Right atrium auricular region (tissue), 2 donors: ENCODE measurements at places on chromosomes 6 and 20.

- H3K36me3 ChIP-seq: peaks cover 4% of the 10 kb centered on the region
- H3K4me1 ChIP-seq: peaks cover 11% of the 10 kb centered on the region
- no peak overlapping the region for H3K27ac ChIP-seq
- no peak for DNase-seq
These were observed 33.4 kb downstream of the PLN start for GRCh38 chr6:118581489-118581959.

- H3K4me1 ChIP-seq: peaks cover 6% of the 10 kb centered on the region
- H3K36me3 ChIP-seq: no peaks in the 10 kb centered on the region
- DNase-seq: no peak
- H3K27me3 ChIP-seq: peaks cover 3% of the 10 kb centered on the region
- no peak overlapping the region for H3K27ac ChIP-seq
- no peak overlapping the region for H3K4me3 ChIP-seq
These were observed 37.6 kb upstream of the ANGPT4 start for GRCh38 chr20:953742-954141.

- no peak for DNase-seq
- H3K27ac ChIP-seq: peak overlapping the region; percentile 60
- no peaks in the 10 kb centered on the region for H3K27me3 ChIP-seq
These were observed 29.2 kb downstream of the TGM2 start for GRCh38 chr20:38135651-38136420.

DNA sequence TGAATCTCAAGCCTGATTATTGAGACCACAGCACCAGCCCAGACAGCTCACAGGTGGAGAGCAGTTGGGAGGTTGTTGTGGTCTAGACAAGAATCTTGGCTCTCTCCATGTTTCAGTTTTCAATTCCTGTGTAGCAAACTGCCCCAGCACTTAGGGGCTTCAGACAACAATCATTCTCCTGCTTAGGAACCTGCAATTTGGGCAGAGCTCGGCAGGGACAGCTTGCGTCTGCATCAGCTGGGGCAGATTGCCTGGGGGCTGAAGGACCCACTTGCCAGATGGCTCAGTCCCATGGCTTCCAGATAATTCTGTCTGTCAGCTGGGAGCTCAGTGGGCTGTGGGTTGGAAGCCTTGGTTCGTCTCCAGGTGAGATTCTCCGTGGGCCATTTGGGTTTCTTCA lies 6.9 kb downstream of the TGM6 start:
- H3K27me3 ChIP-seq: no peaks in the 10 kb centered on the region
- H3K4me3 ChIP-seq: no peak overlapping the region
- H3K36me3 ChIP-seq: no peaks in the 10 kb centered on the region
- no peak overlapping the region for H3K27ac ChIP-seq
- DNase-seq: no peak
- H3K4me1 ChIP-seq: no peaks in the 10 kb centered on the region

DNA sequence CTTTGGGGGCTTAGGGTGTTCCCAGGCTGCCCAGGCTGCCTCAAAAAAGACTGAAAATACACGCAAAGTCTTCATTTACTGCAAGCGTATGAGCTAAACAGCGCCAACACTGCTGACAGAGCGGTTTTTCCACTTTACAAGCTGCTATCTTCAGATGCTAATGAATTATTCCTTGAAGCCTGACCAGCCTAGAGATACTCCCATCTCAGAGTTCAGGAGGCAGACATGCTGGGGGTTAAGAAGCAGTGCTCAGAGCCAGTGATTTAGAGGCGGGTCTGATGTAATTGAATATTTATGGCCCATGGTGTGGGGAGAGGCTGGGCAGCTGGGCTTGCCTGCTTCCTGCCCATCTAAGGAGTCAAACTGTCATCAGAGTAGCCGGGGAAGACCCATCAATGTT lies 241.4 kb downstream of the SLC24A3 start:
- H3K36me3 ChIP-seq: no peaks in the 10 kb centered on the region
- H3K4me3 ChIP-seq: no peak overlapping the region
- H3K27ac ChIP-seq: no peak overlapping the region
- no peak for DNase-seq
- H3K27me3 ChIP-seq: no peaks in the 10 kb centered on the region

- no peaks in the 10 kb centered on the region for H3K27me3 ChIP-seq
- H3K4me1 ChIP-seq: peaks cover 24% of the 10 kb centered on the region
- no peak overlapping the region for H3K27ac ChIP-seq
These were observed 154.3 kb downstream of the ANKRD60 start for GRCh38 chr20:58073945-58074856.

GRCh38 chr20:63576311-63576710 lies 2.3 kb upstream of the HELZ2 start:
- H3K4me1 ChIP-seq: peaks cover 25% of the 10 kb centered on the region
- H3K27me3 ChIP-seq: no peaks in the 10 kb centered on the region
- H3K4me3 ChIP-seq: no peak overlapping the region
- DNase-seq: no peak
- peak overlapping the region; percentile 16 for H3K27ac ChIP-seq

DNA sequence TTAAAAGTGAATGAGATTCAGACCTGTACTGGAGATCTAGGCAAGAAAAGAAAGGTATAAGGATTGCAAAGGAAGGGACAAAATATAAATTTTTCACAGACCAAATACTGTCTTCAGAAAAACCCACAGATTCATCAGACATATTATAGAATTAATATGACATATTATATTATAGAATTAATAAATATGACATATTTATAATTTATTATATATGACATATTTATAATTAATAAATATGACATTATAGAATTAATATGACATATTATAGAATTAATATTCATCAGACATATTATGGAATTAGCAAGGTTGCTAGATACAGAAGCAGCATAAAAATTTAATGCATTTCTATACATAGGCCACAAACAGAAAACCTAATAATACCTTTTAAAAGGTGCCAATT lies 44.7 kb upstream of the GNRH2 start:
- no peak overlapping the region for H3K4me3 ChIP-seq
- DNase-seq: no peak
- H3K36me3 ChIP-seq: no peaks in the 10 kb centered on the region
- no peak overlapping the region for H3K27ac ChIP-seq

DNA sequence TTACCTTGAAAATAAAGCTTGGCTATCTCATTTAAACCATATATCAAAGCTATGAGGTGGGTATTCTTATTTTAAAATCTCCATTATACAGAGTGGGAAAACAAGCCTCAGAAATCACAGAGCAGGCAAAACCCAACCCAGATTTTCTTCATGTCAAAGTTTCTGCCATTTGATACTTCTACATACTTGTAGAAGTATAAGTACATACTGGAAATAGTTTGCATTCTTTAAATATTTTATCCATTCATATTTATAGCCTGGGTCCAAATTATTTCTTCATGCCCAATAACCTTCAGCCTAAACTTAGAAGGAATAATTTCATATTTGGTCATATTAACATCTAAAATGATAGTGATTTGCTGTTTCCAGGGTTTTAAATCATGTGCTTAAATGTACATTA lies 61.8 kb downstream of the MLIP start:
- H3K36me3 ChIP-seq: peaks cover 9% of the 10 kb centered on the region
- H3K4me1 ChIP-seq: no peaks in the 10 kb centered on the region
- no peak for DNase-seq
- no peaks in the 10 kb centered on the region for H3K27me3 ChIP-seq

DNA sequence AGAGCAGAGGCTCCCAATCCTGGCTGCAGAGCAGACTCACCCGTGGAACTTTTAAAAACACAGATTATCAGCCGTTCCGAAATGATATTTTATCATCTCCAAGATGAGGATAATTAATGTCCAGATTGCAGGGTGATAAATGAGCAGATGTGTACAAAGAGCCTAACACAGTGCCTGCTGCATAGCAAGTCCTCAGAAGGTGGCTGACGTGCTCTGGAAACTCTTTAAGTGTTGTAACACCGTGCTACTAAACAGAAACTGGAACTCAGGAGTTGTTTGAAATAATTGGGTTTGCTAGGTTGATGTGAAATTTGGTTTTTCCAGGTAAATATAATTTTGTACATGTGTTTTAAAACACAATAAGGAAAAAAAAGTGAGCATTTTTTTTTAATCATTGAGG lies 118.0 kb downstream of the ARMC2 start:
- no peaks in the 10 kb centered on the region for H3K27me3 ChIP-seq
- H3K36me3 ChIP-seq: no peaks in the 10 kb centered on the region
- no peak for DNase-seq
- peaks cover 46% of the 10 kb centered on the region for H3K4me1 ChIP-seq

- H3K4me1 ChIP-seq: no peaks in the 10 kb centered on the region
- H3K27ac ChIP-seq: peak within 1 kb of the TSS; percentile 85
- DNase-seq: peak; percentile 64
- H3K4me3 ChIP-seq: peak within 1 kb of the TSS; percentile 77
- H3K27me3 ChIP-seq: no peaks in the 10 kb centered on the region
These were observed at the start of gene DCBLD1 for GRCh38 chr6:117482240-117483003. DCBLD1 (plus strand) TSS chr6:117482674; CDS start chr6:117482782, 108 bp downstream.

GRCh38 chr20:43667341-43668132 lies 623 bp downstream of the MYBL2 start:
- H3K27me3 ChIP-seq: peaks cover 9% of the 10 kb centered on the region
- no peaks in the 10 kb centered on the region for H3K4me1 ChIP-seq
- DNase-seq: no peak
- peak overlapping the region; percentile 40 for H3K4me3 ChIP-seq

- DNase-seq: no peak
- H3K4me1 ChIP-seq: no peaks in the 10 kb centered on the region
- no peak overlapping the region for H3K27ac ChIP-seq
- H3K4me3 ChIP-seq: no peak overlapping the region
- H3K27me3 ChIP-seq: no peaks in the 10 kb centered on the region
These were observed 291.1 kb downstream of the GJA1 start for GRCh38 chr6:121726596-121726995.

- H3K4me1 ChIP-seq: peaks cover 14% of the 10 kb centered on the region
- no peak for DNase-seq
- H3K27me3 ChIP-seq: no peaks in the 10 kb centered on the region
These were observed 18.1 kb downstream of the RBM24 start for GRCh38 chr6:17299222-17299621.

GRCh38 chr20:61357119-61357518 lies 105.1 kb downstream of the CDH4 start:
- H3K4me3 ChIP-seq: no peak overlapping the region
- H3K27ac ChIP-seq: no peak overlapping the region
- H3K36me3 ChIP-seq: no peaks in the 10 kb centered on the region
- no peak for DNase-seq

DNA sequence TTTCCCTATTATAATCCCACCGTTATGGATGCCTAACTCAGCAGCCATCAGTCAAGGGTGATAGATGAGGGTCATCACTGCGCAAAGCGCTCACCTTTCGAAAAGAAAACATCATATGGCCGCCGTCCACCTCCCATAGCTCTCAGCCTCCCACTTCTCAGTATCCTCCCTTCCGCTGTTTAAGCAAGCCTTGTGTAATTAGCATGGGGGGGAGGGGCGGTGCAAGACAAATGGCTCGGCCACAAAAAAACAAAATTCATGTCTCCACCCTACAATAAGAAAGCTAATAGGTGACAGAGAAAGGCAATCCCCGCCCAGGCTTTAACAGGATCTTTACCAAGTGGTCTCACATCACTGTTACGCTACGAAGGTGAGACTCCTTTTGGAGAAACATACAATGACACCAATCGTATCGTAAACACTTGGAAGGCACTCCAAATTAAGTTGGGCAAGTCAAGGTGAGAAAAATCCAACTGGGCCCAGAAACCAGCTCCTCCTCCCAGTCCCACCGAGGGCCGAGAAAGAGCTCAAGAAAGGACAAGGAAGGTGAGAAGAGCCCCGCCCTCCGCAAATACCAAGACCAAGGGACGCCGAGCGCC lies 645 bp downstream of the DDX39B start:
- H3K27ac ChIP-seq: peak overlapping the region; percentile 97
- H3K4me3 ChIP-seq: peak overlapping the region; percentile 60
- H3K27me3 ChIP-seq: no peaks in the 10 kb centered on the region
- no peaks in the 10 kb centered on the region for H3K4me1 ChIP-seq
- H3K36me3 ChIP-seq: peaks cover 43% of the 10 kb centered on the region
- DNase-seq: no peak

- DNase-seq: no peak
- no peaks in the 10 kb centered on the region for H3K27me3 ChIP-seq
- H3K4me3 ChIP-seq: no peak overlapping the region
- no peaks in the 10 kb centered on the region for H3K4me1 ChIP-seq
- no peak overlapping the region for H3K27ac ChIP-seq
- H3K36me3 ChIP-seq: no peaks in the 10 kb centered on the region
These were observed 183.1 kb downstream of the NFATC2 start for GRCh38 chr20:51359401-51359800.

- no peak overlapping the region for H3K27ac ChIP-seq
- H3K36me3 ChIP-seq: no peaks in the 10 kb centered on the region
- DNase-seq: no peak
- no peaks in the 10 kb centered on the region for H3K27me3 ChIP-seq
- H3K4me3 ChIP-seq: no peak overlapping the region
- H3K4me1 ChIP-seq: no peaks in the 10 kb centered on the region
These were observed 398.6 kb downstream of the KHDRBS2 start for GRCh38 chr6:61887423-61887822.
